Tibial artery (tissue), 4 donors: ENCODE measurements at places on chromosomes 16 and 17.

DNA sequence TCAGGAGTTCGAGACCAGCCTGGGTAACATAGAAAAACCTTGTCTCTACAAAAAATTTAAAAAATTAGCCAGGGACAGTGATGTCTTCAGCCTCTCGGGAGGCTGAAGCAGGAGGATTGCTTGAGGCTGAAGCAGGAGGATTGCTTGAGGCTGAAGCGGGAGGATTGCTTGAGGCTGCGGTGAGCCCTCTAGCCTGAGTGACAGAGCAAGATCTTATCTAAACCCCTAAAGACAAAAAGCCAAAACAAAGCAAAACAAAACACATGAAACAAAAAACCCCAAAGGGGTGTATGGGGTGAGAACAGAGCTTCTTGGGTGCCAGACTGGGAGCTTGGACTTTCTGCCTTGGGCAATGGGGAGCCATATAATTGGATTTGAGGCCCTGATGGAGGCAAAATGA, 2.6 kb downstream of the SPNS3 start:
- DNase-seq = no peak

GRCh38 chr16:88697831-88698615, 8.2 kb downstream of the RNF166 start:
- DNase-seq = no peak

- no peak for DNase-seq
Observed at GRCh38 chr17:4175921-4176807, 33.2 kb downstream of the CYB5D2 start.

DNA sequence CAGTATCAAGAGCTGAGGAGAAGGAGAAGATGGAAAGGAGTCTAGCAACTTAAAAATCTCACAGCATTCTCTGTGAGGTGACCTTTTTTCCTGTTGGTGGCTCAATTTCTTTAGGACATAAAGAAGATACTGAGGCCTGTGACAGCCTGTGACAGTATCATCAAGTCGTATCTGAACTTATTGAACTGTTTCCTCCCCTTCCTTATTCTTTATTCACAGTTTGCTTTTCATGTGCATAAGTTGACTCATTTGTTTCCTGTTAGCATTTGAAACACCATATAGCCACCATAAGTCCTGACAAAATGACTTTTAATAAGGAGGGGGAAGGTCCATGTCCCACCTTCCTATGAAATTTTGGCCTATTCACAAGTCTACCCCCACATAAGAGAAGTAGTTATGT, 8.9 kb downstream of the UNK start:
- no peak for DNase-seq

- peak; percentile 85 for DNase-seq
Observed at GRCh38 chr17:40320756-40321523, 12.0 kb downstream of the RARA start.

- DNase-seq = no peak
Observed at GRCh38 chr16:51193879-51194278, 42.8 kb upstream of the SALL1 start.

DNA sequence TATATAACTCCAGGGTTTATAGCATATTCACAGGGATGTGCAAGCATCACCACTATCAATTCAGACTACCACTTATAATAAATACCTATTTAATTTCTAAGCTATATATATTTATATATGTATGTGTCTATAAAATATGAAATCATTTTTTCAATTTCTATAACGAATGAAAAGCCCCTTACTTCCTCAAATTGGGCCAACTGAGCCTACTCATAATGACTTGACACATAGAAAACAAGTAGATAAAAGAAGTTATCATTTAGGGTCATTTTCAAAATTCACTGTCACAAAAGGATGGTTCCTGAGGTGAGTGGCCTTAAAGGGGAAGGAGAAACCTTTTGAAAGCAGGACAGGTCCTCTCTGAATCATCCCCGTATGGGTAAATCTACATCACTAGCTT, 114.1 kb downstream of the ADCY9 start:
- DNase-seq = no peak

- DNase-seq = no peak
Observed at GRCh38 chr17:27625856-27626255, 5.1 kb upstream of the LGALS9 start.

DNA sequence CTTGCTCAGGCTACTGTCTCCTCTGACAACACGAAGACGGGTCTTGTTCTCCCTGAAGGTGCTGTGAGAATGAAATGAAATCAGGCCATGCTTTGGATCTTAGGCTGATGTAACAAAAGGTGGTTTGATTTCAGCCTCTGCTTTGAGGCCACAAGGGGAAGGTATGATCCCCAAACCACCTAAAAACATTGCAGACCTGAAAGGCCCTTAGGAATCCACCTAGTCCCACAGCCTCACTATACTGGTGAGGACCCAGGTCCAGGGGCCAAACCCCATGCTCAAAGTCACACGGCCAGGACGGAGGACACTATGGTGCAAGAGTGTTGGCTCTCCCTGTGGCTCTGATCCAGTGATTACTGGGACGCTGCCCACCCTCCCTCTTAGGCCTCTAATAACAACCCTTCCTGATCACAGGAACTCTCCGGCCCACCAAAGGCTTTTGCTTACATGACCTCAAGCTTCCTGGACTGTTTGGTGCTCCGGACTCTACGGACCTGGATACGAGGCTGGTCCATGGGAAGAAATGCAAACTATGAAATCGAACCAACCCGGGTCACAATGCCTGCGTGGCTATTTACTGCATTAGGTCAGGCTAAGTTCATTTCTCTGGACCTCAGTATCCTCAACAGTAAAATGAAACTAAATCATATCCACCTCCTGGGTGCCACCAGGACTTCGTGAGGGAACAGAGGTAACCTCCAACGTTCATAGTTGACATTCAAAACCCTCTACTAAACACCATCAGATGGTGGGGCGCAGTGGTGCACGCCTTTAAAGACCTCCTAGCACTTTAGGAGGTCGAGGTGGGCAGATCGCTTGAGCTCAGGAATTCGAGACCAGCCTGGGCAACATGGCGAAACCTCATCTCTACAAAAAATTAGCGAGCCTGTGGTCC, 1.5 kb downstream of the TRIM25 start:
- peak; percentile 86 for DNase-seq

GRCh38 chr16:78200623-78201096, 101.2 kb downstream of the WWOX start:
- no peak for DNase-seq

- DNase-seq = no peak
Observed at GRCh38 chr17:42708588-42708987, 26.3 kb downstream of the CNTNAP1 start.

- DNase-seq = peak; percentile 79
Observed at GRCh38 chr17:7329997-7330637, 982 bp upstream of the NEURL4 start.

- DNase-seq = no peak
Observed at GRCh38 chr16:81318711-81319110, 3.9 kb downstream of the GAN start.

DNA sequence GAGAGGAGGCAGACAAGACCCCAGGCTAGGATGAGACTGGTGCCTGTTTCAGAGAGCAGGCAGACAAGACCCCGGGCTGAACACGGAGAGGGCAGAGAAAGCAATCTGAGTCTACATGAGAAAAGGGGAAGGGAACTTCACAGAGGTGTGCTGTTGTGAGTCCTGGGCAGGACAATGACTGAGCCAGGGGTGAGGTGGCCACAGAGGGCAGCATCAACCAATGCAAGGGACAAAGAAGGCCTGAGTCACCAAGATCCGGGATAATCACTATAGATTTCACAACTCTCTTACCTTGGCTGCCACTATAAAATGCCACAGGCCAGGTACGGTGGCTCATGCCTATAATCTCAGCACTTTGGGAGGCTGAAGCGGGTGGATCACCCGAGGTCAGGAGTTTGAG, 89.0 kb downstream of the SLC39A11 start:
- DNase-seq = no peak

DNA sequence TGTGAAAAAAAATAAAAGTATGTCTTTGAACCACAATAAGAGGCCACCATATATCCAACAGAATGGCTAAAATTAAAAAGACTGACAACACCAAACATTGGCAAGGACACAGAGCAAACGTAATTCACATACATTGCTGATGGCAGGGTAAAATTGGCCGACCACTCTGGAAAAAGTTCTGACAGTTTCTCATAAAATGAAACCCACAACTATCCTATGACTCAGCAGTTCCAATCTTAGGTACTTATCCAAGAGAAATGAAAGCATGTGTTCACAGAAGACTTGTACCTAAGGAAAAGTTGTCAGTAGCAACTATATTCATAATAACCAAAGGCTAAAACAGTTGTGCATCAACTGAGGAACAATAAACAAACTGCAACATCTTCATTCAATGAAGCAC, 357.3 kb upstream of the XYLT1 start:
- no peak for DNase-seq

GRCh38 chr17:35289222-35289621, 46.4 kb downstream of the SLFN5 start:
- no peak for DNase-seq

DNA sequence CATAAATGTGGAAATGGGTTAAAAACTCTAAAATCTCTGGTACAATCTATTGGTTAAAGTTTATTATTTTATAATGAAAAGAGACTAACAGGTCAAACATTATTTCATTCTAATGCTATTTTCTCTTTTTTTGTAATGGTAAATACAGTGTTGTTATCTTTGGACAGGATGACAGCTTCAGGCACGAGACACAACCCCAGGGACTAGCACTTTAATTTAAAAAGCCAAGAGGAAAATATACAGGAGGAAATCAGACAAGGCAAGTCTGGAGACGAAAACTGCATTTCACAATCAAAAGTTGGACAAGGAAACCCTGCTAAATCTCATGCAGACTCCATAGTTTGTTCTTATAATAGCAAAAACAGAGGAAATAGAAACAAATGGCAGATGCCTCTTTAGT, 589.1 kb upstream of the CDH8 start:
- no peak for DNase-seq

GRCh38 chr17:82094931-82095776, 2.9 kb downstream of the FASN start:
- no peak for DNase-seq

- DNase-seq = no peak
Observed at GRCh38 chr17:69427486-69428197, 13.1 kb downstream of the MAP2K6 start.

GRCh38 chr17:68909066-68909465, 46.1 kb downstream of the ABCA8 start:
- DNase-seq = peak; percentile 78

DNA sequence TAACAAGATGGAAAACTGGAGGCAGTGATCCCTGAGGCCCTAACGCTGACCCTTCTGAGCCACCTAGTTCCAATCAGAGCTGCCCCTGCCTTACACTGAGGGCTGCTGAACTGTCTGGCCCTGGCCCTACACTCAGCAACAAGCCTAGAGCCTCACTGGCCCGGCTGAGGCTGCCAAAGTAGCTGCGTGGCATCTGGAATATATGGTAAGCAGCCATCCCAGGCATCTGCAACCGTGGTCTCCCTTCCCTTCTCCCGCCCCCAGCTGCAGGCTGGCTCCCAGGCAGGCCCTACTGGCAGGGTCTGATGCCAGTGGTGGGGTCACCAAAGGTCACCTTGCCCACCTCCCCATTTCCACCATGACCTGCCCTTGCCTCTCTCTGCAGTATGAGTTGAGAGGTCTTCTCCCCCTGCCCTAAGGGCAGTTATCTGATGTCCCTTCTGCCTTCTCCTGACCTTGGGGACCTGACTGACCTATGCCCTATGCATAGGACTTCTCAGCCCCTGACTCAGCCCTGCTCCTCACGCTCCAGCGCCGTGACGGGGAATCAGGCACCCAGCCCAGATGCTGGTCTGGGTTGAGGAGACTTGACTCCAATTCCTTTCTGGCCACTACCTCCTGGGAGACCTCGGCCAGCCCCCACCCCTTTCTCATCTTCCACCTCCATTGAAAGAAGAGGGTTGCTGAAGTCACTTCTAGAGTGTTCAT, 45.3 kb downstream of the CPNE2 start:
- no peak for DNase-seq

DNA sequence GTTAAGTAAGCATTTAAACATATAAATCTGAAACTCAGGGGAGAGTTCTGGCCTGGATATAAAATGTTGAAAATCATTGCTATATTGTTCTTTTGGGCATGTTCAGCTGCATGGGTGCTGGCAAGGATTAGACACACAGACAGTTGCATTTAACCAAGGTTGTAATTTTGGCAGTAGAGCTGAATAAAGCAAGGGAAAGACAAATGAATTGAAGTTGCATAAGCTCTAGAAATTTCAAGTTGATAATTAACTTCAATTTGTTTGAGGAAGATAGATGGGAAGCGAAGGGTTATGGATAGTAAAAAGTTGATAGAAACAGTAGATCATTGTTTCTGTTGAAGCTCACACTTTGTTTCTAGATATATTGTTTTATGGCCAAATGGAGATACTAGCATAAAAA, 97.2 kb upstream of the KCNJ18 start:
- no peak for DNase-seq

- no peak for DNase-seq
Observed at GRCh38 chr17:30222721-30223175, 12.7 kb downstream of the SLC6A4 start.

DNA sequence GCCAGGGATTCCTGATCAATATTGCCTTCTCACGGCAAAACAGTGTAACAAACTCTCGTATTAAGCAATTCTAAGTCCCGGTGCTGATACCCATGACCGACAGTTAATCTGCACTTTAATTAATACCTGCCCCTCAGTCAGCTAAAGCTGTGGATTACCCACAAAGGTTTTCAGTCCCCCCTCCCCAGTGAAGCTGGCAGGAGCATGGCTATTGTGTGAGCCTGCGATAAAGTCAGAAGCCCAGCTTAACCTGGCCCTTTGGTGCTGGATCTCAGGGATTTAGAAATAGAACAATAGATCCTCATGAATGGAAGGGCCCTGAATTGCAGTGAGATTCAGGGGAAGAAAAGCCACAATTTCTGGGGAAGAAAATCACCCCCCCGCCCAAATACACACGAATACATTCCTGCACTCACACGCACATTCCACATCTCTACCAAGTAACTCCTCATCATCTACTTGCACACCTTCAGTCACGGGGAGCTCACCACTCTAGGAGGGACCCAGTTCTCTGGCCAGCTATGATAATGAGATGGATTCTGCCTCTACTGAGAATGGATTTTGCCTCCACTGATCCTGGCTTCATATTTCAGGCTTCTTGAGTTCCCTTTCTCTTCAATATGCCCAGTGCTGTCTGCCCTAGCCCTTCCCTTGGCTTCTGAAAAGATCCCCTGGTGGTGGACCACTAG, 102.6 kb downstream of the WSCD1 start:
- DNase-seq = peak; percentile 31

- DNase-seq = no peak
Observed at GRCh38 chr17:9520649-9521048, 55.0 kb downstream of the STX8 start.

- no peak for DNase-seq
Observed at GRCh38 chr17:15742921-15743320, 10.8 kb downstream of the TBC1D26 start.

DNA sequence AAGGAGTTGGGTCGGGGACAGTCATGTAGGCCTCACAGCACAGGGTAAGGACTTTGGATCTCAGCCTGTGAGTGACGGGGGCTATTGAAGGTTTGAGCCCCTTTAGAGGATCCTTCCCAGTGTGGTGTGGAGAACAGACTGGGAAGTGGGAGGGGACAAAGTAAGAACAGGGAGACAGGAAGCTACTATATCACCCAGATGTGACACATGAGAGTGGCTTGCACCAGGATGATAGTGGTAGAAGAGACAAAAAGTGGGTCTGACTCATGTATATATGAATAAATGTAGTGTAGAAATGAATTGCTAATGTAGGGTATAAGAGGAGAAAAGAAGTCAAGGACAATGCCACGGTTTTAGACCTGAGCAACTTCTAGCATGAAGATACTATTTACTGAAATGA, 4.5 kb downstream of the NUP93 start:
- no peak for DNase-seq

- DNase-seq = no peak
Observed at GRCh38 chr17:13096291-13096690, 78.5 kb upstream of the ELAC2 start.

- DNase-seq = no peak
Observed at GRCh38 chr16:75614066-75614897, 8.8 kb downstream of the ADAT1 start.
